Adrenal gland (tissue), 19 donors: ENCODE measurements at places on chromosomes 16 and 17. TPM values are rescaled to one million over a fixed set of nuclear protein-coding genes. Genes with fewer than 3 reads are reported as not detected.

- no peaks in the 10 kb centered on the region for H3K27me3 ChIP-seq
- H3K36me3 ChIP-seq, result no peaks in the 10 kb centered on the region
- no peak overlapping the region for H3K4me3 ChIP-seq
- no peak for DNase-seq
- H3K4me1 ChIP-seq, result peaks cover 3% of the 10 kb centered on the region
Measured at GRCh38 chr16:14458576-14458975, 171.5 kb downstream of the PARN start.

The CDH16 gene
- polyA plus RNA-seq, result not detected

The TMEM204 gene
- polyA plus RNA-seq, result 30.7 TPM

The GNAO1 gene
- polyA plus RNA-seq, result 13.5 TPM

The GHDC gene
- 10.5 TPM for polyA plus RNA-seq
